Brain pericyte (primary cell): ENCODE measurements at places on chromosomes 1 and 21.
A peak's percentile ranks its signal among the peaks of the same experiment; 100 is the strongest.

- DNase-seq = no peak
These were observed 17.1 kb downstream of the SPRTN start for GRCh38 chr1:231355171-231355570.

- peak; percentile 18 for DNase-seq
These were observed 393 bp downstream of the LYSMD1 start for GRCh38 chr1:151165281-151165737.

GRCh38 chr1:39544327-39544726, 32.3 kb downstream of the PABPC4 start:
- no peak for DNase-seq

GRCh38 chr1:160550572-160551034, 27.5 kb upstream of the SLAMF6 start:
- no peak for DNase-seq

DNA sequence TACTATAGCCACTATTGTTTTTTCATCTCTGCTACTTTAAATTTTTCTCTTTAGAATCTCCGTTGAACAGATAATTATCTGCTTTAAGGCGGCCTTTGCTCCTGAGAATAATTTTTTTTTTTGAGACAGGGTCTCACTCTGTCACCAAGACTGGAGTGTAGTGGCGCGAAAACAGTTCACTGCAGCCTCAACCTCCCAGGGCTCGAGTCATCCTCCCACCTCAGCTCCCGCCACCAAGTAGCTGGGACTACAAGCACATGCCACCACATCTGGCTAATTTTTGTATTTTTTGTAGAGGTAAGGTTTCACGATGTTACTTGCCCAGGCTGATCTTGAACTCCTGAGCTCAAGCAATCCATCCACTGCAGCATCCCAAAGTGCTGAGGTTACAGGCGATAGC, 28.6 kb downstream of the TRIT1 start:
- DNase-seq = no peak

- DNase-seq = no peak
These were observed 277.6 kb upstream of the RUNX1 start for GRCh38 chr21:35326677-35327076.

DNA sequence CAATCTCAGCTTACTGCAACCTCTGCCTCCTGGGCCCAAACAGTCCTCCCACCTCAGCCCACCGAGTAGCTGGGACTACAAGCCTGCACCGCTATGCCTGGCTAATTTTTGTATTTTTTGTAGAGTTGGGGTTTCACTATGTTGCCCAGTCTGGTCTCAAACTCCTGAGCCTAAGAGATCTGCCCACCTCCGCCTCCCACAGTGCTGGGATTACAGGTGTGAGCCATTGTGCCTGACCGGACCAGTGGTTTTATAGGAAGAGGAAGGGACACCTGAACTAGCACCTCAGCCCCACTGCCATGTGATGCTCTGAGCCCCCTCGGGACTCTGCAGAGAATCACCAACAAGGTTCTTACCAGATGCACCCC, 4.1 kb downstream of the CRYBG2 start:
- no peak for DNase-seq

- DNase-seq = no peak
These were observed 44.7 kb downstream of the ABCG1 start for GRCh38 chr21:42263591-42264131.

GRCh38 chr1:5436808-5437207, 555.4 kb downstream of the NPHP4 start:
- DNase-seq = no peak

DNA sequence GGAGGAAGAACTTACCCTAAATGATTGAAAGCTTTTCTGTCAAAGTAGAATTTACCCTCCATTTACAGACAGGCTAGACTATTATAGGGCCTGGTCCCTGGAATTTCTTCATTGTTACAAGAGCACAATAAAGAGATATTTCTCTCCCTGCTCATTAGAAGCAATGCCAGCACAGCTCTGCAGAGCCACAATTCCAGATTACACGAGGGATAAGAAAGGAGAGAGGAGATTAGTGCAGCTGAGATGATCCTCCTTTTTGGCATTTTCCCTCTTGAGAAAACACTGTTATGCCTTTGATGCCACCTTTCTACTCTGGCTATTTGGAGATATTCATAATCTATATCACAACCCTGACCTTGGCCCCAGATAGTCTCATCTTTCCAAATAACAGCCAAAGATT, 1119.5 kb upstream of the TMPRSS15 start:
- no peak for DNase-seq

DNA sequence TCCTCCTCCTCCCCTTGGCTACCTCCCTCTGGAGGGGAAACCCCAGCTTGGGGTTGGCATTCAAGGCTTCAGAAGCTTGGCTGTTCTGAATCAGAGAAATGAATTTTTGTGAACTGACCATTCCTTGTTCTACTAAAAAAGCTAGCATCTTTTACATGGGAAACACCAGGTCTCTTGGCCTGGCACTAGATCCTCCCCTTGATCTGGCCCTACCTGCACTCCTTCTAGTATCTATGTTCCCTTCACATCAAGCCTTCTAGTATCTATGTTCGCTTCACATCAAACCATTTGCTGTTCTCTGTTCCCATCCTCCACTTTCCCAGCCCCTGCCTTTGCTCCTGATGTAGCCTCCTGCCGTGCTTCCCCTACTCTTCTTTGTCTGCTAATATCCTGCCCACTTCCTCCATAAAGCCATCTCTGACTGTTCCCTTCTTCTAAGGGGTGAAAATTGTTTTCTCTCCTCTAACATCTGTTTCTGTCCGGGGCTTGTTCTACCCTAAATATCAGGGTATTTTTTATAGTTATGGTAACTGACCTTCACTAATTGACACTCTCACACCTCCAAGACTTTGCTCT, 25.8 kb downstream of the FAM151A start:
- DNase-seq = no peak
